ENCODE measurements at places on chromosomes 13 and 19.

- DNase-seq = no peak
These were observed 68.1 kb upstream of the SLC10A2 start for GRCh38 chr13:103134271-103134670.

- DNase-seq = no peak
These were observed 80.1 kb downstream of the IPO5 start for GRCh38 chr13:98033277-98034247.

DNA sequence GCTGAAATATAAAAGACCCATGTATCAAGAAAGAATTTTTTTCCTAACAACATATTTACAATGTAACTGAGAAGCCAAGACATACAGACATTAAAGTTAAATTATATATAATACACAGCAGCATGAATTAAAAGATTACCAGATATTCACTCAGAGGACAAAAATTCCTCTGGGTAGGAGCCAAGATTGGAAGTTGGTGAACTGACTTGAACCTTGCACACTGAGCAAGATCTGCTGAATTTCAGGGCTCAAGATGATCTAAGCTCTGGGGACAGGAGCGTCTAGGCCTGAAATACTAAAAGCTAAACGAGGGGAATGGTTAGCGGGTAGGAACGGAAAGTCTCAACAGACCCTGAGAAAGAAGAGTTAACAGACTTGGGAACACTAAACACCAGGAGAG is 8.5 kb downstream of the FOXO1 start:
- DNase-seq = no peak

DNA sequence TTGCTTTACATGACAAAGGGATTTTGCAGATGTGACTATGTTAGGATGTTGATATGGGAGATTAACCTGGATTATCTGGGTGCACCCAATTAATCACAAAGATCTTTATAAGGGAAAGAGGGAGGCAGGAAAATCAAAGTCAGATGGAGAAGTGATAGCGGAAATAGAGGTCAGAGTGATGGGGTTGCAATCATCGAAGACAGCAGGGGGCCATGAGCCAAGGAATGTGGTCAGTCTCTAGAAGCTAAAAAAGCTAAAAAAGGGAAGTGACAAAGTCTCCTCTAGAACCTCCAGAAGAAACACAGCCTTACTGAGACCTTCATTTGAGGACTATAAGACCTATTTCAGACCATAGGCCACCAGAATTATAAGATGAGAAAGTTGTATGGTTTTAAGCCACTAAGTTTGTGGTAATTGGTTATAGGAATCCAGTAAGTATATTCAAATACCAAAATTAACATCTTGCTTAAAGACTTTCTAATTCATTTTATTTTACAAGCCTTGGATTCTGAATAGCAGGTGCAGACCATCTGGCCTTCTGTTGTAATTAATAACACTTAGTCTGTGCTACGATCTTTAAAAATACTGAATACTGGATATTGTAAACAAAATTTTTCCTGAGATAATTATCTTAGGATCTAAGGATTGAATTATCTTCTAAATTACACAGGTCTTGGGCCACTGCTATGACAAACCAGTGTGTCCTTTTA is 493.4 kb upstream of the PCDH20 start:
- DNase-seq = no peak

GRCh38 chr19:31220540-31220939 is 128.7 kb downstream of the TSHZ3 start:
- peak; percentile 26 for DNase-seq

DNA sequence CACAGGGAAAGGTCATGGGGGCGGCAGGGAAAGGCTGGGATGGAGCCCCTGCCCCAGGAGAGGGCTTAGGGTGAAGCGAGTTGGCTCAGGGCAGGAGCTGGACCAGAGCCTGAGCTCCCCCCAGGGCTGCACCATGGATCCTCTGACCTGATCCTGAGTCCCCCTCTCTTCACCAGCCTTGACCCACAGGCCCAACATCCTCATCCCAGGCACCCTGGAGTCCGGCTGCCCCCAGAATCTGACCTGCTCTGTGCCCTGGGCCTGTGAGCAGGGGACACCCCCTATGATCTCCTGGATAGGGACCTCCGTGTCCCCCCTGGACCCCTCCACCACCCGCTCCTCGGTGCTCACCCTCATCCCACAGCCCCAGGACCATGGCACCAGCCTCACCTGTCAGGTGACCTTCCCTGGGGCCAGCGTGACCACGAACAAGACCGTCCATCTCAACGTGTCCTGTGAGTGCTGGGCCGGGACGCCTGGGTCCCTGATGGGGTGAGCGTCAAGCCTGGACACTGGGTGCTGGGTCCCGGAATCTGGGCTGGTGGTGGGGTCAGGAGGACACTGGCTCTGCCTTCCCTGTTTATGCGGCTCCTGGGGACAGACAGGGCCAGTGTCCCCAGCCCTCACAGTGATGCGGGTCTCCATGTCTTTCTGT is 842 bp downstream of the SIGLEC9 start:
- DNase-seq = no peak

DNA sequence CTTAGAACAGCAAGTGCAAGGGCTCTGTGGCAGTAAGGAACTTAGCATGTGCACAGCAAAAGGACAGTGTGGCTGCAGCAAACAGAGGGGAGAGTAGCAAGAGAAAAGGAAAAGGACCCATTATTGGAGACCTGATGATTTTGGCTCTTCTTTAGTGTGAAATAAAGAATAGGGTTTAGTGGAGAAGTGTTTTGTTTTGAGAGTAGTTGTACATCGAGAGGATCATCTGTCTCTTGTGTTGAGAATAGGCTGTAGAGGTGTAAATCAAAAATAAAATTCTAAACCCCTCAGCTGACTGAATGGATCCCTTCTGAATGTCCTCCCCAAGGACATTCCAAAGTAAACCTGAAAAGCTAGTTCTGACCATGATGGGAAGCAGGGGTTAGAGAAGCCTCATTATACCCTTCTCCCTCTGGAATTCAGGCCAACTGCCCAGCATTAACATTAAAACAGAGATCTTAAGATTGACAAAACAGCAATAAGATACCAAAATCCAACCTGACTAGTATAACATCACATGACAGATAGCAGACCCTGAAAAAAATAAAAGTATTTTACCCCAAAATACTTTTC is 73.6 kb upstream of the OBI1 start:
- DNase-seq = no peak

DNA sequence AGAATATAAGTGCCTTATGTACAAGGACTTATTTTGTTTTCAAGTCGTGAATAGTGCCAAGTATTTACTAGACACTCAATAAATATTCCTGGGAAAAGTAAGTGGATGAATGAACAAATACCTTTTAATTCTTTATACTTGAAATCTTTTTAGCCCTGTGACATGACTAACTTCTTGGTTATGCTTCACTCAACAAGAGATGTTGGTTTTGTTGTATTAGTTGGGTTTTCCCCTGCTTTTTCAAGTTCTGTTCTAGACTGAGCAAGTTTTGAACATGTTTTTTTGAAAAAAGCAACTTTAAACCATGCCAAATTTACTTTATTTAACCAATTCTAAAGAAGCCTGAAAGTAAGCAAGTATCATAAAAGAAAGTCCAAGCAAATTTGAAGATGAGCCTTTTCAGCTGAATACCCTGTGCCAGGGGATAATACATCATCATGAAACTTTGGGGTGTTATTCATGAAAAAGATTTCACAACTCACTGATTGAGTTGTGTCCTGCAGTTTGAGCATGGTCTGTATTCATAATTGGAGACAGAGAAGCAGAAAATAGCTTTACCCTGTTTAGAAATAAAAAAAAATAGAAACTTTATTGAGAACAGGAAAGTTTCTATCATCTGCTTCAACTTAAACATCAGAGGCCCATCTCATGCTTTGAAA is 11.1 kb downstream of the LMO7 start:
- no peak for DNase-seq

DNA sequence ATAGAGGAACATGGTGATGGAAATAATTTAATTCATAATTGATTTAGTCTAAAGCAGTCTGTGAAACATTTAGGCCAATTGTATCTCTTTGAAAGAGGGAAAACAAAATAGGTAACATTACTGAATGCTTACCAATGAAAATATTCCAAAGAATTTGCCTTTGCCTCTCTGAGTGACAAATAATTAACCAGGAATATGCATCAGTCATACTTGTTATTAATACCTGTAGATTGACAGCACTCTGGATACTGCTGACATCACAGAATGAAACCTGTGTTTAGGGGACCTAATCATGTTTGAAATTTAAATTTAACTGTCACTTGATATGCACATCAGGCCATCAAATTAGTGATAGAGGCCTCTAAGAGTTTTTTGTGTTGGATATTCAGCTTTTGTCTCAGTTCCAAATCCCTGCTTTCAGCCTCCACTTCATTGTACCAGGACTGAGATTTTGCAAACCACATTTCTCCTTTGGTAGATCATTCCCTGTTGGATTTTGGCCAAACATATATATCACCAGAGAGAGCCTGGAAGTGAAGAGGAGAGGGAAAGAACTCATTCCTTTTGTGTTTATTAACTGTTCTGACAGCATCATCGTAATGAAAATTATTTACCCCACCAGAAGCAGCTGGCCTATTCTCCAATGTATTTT is 64.8 kb upstream of the KLHL1 start:
- DNase-seq = no peak

- DNase-seq = no peak
These were observed 68.2 kb downstream of the ZNF100 start for GRCh38 chr19:21699197-21699596.

DNA sequence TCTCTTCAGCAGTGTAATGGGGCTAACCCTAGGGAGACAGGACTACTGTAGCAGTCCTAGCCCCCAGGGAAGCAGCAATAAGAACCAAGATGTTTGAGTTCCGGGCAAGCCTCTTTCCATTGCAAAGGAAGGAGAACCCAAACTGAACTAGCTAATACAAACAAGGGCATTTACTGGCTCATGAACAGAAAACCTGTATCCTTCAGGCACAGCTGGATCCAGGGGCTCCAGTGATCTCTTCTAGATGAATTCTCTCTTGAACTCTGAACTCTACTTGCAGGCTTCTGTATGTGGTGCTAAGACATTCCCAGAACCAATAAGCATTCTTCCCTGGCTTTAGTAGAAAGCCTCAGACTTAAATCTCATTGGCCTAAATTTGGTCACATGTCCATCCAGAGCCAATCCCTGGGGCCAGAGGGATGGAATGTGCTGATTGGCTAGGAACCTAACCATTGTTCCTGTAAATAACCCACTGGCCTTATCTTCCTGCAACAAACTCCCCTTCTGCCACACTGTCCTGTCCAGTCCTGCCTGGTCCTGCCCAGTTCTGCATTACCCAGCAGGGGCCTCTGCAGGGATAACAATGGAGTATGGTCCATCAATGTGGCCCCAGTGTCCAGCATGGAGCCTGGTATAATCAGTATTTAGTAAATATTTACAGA is 3.9 kb upstream of the PODNL1 start:
- DNase-seq = no peak

- no peak for DNase-seq
These were observed 4.2 kb upstream of the OR7G3 start for GRCh38 chr19:9130965-9131364.

DNA sequence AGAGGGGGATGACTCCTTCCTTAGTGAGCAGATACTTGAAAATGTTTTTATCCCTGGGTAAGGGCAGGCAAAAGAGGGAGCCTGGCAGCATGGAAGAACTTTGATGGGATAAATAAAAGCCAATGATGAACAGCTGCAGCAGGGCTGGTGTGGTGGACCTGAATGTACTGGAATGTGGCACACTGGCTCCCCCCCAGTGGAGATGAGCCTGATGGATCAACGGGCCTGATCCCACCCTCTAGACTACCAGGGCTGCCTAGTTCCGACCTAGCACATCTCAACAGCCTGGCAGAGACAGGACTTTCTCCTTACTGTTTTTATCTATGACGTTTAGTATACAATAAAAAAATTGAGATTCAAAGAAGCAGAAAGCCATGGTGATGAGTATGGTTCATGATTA is 20.5 kb downstream of the NLRP11 start:
- DNase-seq = no peak

GRCh38 chr13:71605744-71606143 is 261.3 kb downstream of the DACH1 start:
- no peak for DNase-seq

DNA sequence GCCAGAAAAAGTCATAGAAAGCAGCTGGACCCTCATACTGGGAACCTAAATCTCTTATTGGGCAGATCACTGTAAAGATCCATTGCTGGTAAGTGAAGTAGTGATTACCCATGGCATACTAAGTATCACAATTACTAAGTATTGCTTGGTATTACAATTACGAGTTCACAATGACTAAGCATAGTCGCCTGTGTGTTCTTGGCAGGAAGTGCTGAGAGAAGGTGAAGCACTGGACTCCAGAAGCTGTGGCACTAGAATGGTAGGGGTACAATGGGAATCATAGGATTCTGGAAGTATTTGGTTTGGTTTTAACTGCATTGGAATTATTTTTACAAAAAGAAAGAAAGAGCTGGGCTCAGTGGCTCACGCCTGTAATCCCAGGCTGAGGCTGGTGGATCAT is 20.3 kb downstream of the LGALS16 start:
- no peak for DNase-seq

DNA sequence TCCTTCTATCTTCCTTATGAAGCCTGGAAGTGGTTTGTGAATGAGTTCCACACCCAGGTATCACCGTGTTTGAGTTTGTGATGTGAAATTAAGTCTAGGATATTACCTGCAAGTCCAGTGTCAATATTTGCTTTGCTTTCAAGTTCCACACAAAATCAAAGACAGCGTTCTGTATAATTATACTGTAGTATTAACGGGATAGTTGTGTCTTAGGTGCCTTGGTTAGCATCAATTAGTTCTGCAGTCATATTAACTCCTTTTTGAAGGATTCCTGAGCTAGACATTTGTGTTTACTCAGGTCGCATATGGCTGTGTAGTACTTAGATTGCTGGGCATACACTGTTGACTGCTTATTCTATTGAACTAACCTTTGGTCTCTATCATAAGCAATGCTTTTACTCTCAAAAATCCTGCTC is 54.4 kb downstream of the ERCC5 start:
- no peak for DNase-seq

- peak; percentile 55 for DNase-seq
These were observed 9.5 kb downstream of the ADAMTSL5 start for GRCh38 chr19:1503089-1503924.

GRCh38 chr13:98853771-98854221 is 101.3 kb upstream of the SLC15A1 start:
- DNase-seq = no peak

DNA sequence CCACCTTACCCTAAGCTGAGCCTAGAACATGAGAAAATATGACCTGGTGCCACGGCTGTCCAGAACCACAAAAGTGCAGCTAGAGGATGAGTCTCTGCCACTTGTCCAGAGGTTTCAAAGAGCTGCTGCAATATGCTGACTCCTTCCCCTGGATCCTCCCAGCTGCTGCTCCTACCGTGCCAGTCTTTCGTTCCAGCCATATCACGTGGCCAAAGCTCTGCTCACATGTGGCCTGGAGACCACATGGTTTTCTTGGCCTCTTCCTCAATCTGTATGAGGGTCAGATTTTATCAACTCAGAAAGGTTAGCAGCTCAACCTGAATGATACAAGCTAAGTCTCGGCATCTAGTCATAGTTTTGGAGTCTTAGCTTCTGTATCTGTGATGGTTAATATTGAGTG is 3.2 kb upstream of the SACS start:
- no peak for DNase-seq

GRCh38 chr13:97295283-97296182 is 73.4 kb downstream of the MBNL2 start:
- DNase-seq = peak; percentile 11

Measured in Daoy (cell line).